ENCODE measurements at places on chromosomes 13 and 19. TPM values are rescaled to one million over a fixed set of nuclear protein-coding genes. Genes with fewer than 3 reads are reported as not detected.

GRCh38 chr13:111396457-111396856, 76.0 kb downstream of the TEX29 start:
- no peak for DNase-seq

- DNase-seq: no peak
Observed at GRCh38 chr13:76229281-76229680, 593.2 kb downstream of the LMO7 start.

DNA sequence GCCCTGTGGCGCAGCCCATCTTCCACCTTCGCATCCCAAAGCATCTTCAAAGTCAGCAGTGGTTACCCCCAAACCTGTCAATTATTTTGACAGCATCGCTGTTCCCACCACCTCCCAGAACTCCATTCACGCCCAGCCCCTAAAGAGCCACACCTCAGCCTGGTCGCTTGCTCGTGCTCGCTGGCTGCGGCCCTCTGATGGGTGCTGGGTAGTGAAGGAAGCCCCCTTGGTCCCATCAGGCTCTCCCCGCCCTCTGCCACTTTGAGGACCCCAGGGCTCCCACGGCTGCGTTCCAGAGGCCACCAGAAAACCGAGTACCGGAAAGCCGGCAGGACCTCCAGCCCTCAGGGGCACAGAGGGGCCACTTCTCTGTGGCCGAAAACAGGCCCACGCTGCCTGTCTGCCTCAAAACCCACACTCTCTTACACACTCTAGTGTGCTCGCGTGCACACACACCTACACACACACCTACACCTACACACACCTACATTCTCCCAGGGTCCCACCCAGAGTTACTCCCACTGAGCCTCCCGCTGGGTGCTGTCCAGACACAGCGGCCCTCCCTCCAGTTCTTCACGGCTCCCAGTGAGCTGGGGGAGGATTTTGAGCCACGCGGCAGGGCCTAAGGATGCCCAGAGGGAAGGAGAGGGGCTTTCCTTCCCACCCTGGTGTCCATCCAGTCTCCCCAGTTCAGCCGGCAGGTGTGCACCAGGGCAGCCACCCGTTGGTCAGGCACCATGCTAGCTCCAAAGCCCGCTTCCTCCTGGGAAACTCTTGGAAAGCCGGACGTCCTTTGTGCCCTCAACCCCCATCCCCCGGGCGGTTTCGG, 1.9 kb downstream of the VSTM2B start:
- DNase-seq: no peak

The ZNF382 gene
- 10.3 TPM for polyA plus RNA-seq

- no peak for DNase-seq
Observed at GRCh38 chr13:113354831-113355610, 8.9 kb downstream of the GRTP1 start.

- no peak for DNase-seq
Observed at GRCh38 chr19:54099190-54099902, 1.3 kb downstream of the OSCAR start.

The HSPB6 gene
- not detected for polyA plus RNA-seq
